Activated T-helper 1 cell treated with Interleukin-2 at 50 U/mL for 16 hours (primary cell): ENCODE measurements at places on chromosomes 1 and 21.
A peak's percentile ranks its signal among the peaks of the same experiment; 100 is the strongest.

DNA sequence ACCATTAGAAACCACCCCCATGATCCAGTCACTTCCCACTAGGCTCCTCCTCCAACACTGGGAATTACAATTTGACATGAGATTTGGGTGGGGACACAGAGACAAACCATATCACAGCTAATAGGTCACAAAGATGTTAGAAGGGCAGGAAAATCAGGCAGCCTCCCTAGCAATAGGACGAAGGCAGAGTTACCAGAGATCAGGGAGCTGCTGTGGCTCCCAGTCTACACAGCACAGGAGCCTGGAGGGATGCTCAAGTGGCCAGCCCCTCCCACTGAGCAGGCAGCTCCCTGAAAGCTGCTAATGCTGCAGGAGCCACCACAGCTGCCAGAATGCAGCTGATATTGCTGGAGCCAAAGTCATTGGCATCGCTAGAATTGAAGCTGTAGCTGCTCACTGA, 51.0 kb downstream of the CR1L start:
- DNase-seq: no peak

DNA sequence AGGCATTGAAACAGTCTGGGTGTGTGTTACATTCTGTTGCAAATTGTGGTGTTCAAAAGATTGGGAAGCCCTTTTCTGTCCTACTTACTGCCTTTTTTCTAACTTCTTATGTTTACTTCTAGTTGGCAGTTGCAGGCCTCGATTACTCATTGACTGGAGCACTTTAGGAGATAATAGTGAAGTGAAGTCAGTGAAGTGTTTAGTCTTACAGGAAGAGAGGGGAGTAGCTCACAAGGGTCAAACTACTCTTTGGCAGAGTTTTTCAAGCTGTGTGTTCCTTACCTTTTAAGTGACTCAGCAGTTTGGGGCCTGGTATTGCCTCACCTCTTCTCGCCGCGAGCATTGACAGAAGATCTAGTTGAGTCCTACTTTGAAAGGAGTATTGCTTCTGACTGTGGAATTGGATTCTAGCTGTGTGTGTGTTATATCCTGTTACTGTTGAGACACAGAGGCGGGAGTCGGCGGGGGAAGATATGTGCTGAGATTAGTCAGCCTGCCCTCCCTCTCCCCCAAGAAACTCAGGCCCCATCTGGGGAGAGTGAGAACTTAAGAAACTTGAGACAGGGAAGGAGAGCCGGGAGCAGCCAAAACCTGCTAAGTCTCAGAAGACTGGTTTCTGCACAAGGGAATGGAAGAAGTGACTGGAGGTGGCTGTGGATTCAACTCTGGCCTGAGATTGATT, 19.3 kb downstream of the AHCYL1 start:
- DNase-seq: no peak

DNA sequence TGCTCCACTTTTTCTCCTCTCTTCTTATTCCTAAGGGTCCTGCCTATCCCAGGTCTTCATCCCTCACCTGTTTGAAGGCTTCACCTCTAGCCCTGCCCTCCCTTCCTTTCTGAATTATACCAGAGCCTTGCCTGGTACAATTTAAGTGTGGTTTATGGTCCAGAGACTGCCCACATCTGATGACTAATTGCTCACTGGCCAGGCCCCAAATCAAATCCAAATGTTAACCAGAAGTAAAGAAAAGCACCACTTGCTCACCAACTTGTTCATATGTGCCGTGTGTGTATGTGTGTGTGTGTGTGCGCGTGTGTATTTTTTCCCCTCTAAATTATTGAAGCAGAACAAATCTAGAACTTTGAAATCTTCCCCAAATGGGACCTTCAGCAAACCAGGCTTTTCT, 26.4 kb downstream of the MYOM3 start:
- no peak for DNase-seq

GRCh38 chr1:31628931-31629556, 11.6 kb downstream of the HCRTR1 start:
- DNase-seq: no peak

DNA sequence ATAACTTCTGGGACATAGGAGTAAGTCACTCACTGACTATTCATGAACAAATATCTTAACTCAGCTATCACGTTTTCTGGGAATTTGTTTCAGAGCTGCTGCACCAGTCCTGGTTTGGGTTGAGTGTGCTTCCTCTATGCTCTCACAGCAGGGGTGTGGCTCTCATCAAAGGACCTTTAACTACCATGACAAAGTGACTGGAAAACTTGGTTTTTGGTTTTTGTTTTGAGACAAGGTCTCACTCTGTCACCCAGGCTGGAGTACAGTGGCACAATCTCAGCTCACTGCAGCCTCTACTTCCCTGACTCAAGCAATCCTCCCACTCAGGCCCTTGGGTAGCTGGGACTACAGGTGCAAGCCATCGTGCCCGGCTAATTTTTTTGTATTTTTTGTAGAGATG, 4.1 kb downstream of the ILDR2 start:
- no peak for DNase-seq

DNA sequence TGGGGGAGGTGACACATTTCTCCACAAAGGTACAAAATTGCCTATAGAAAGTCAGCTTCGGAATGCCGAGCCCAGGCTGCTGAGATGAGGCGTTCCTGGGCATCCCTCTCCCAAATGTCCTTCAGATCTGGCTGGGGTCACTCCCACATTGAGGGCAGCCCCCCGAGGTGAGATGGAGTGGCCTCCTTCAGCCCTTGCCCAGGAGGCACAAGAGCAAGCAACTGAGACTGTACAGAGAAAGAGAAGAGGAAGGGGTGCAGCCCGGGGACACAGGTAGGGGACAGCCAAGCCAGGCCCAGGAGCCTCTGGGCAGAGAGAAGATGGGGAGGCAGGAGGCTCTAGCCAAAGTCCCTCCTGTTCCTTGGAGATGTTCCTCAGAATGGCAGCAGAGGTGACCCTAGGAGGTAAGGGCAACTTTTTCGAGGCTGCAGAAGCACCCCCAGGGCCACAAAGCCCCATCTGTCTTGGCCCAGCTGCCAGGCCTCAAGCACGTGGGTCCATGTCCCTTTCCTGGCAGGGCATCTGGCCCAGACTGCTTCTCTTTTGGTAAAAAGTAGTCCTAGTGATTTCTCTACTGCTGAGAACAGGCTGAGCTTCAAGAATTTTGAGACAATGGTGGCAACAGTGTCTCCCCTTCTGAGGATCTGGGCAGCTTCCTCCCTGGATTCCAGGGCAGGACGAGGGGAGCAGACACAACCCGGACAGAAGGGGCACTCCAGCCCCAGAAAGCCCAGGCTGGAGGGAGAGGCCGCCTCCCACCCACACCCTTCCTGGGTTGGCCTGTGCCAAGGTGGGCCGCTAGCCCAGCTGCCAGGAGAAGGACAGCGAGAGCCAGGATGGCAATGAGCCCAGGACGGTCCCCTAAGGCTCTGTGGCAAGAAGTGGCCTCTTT, 68.0 kb downstream of the LRRN2 start:
- DNase-seq: no peak

DNA sequence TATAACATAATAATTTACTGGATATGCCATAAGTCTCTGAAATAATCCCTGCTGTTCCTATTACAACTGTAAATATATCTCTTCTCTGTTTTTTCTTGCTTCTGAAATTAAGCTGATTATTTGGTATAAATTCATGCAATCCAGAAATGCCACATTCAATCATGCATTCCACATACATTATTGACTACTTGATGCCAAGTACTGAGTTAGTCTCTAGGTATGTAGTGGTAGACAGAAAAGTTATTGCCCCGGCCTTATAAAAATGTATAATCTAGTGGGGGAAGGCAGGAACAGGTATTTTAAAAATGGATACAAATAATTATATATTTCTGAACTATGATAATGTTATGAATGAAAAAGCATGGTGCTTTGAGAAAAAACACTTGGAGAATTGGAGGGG, 338.6 kb upstream of the SNX7 start:
- DNase-seq: no peak

GRCh38 chr1:173553312-173553711, 49.6 kb downstream of the SLC9C2 start:
- DNase-seq: no peak

GRCh38 chr1:152786077-152786476, at the start of gene LCE1E:
Gene LCE1E, plus strand, starts transcription at chr1:152786257. Its CDS starts 1,043 bp downstream, at chr1:152787300.
- no peak for DNase-seq

- no peak for DNase-seq
Measured at GRCh38 chr1:221832151-221832550, 90.3 kb upstream of the DUSP10 start.

DNA sequence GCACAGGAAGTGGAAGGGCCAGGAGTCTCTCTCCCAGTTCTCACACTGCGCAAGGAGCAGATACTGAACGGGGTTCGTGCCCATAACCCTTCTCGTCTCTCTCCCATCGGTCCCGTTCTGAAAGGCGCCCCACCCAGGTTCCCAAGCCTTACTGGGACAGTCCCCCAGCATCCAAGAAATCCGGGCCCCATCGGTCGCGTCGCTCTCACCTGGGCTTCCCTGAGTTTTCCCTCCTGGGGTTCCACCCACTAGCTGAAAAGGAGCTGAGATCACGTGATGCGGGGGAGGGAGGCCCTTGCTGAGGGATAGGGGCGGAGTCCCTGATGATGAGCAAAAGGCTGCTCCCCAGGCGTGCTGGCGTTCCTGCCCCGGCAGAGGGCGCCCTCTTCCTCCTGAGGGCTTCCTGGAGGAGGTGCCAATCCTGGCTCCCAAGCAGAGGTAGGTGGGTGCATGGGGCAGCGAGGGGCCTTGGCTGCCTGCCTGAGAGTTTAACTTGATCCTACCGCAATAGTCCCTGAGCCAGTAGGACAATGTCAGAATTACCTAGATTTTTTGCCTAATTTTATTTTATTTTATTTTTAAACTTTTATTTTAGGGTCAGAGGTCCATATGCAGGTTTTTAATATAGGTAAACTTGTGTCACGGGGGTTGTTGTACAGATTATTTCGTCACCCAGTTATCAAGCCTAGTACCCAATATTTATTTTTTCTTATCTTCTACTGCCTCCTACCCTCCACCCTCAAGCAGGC, at the start of gene SPOCD1:
SPOCD1 (minus strand) TSS at position 271 of the 749 bp plus-strand sequence. CDS start 689 bp downstream, outside the sequence.
- DNase-seq: peak; percentile 79

GRCh38 chr1:24048205-24048869, 63.6 kb downstream of the MYOM3 start:
- no peak for DNase-seq

DNA sequence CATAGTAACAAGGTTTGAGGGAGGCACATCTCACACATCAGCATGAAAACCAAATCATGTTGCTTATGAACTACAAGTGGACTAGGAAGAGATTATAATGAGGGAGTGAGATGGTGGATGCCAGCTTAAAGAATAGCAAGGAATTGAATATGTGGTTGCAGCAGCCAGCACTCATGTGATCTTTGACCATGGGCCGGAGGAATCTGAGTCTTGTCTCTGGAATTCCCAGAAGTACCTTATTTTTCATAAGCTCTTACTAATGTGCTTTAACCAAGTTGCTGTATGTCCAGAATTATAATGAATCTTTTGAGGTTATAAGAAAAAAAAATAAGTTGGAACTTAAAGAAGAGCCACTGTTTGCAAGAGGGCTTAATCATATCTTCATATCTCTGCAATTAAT, 97.0 kb downstream of the DISP1 start:
- no peak for DNase-seq

GRCh38 chr1:65104854-65105534, 43.0 kb upstream of the AK4 start:
- DNase-seq: no peak

- DNase-seq: no peak
Measured at GRCh38 chr21:43719748-43720538, 1.0 kb downstream of the PDXK start.

DNA sequence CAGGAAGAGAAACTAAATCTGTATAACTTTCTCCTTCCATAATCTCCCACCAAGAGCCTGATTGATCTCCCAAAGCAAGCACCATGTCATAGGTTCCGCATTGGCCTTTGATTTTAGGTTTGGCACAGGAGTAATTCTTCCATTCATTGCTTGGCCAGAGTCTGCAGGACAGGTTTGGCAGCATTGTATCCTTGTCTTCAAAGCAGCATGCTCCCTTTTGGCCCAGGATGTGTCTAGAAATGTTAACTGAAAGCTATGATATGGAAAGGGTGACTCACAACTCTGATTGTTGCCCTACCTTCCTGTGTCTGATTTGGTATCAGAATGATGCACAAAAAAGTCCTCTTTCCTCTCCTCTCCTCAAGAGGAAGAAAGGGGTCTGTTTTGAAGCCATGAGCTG, 824.3 kb upstream of the PRMT6 start:
- DNase-seq: no peak

DNA sequence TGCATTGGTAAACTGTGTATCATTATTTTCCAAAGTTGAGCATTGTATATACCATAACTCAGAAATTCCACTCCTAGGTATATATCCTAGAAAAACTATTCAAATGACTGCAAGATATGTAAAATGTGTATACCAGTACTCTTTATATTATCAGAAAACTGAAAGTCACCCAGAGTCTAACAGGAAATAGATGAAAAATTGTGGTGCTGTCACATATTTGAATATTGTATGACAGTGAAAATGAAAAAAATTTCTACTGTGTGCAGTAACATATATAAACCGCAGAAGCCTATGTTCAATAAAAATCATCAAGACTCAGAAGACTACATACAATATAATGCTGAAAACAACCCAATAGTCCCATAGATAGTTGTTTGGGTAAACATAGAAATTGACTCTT, 74.4 kb upstream of the LYPLAL1 start:
- DNase-seq: no peak

- no peak for DNase-seq
Measured at GRCh38 chr1:36034692-36035091, 49.2 kb upstream of the TEKT2 start.

- no peak for DNase-seq
Measured at GRCh38 chr1:5291889-5292288, 637.5 kb downstream of the AJAP1 start.

- DNase-seq: no peak
Measured at GRCh38 chr1:28173980-28174297, 2.6 kb downstream of the PTAFR start.

GRCh38 chr1:241020851-241021697, 335.9 kb downstream of the RGS7 start:
- DNase-seq: no peak

DNA sequence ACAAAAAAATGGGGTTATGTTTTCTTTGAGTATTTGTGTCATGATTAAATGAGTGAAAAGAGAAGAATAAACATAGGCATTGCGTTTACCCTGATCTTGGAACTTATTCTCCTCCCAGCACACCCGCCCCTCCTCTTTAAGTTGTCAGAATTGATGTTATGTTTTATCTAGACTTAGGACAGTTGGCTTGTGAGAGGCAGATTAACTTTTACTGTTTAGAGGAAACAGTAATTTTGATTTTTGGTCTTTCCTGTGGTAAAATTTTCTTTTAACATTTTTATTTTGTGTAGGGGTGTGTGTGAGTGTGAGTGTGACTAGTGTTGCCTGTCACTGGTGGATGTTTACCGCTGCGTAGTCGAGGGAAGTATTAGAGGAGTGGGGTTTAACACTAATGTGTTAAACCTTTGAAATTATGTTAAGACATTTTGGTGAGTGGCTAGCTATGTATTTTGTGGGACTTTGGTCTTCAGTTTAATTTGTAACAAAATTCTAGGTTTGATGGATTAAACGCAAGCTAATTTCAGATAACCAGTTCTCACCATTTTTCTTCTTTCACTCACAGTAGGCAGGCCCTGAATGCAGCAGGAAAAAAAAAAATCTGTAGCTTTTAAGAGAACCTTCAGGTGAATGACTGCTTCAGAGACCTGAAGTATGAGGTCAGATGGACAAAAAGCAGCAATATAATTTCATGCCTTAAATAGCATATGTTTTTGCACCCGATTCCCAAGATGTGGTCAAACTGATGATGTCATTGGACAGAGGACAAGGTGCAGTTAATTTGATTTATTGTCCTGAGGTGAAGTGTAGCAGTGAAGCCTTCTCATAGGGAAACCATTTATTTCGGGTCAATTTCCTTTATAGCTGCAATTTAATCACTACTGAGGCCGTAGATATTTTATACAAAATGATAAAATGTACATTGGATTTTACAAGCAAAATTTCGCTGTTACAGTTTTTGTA, 2.7 kb downstream of the POU2F1 start:
- no peak for DNase-seq
